Ovary (tissue), 10 donors: ENCODE measurements at places on chromosomes 13 and 19. TPM values are rescaled to one million over a fixed set of nuclear protein-coding genes. Genes with fewer than 3 reads are reported as not detected.

- no peak for DNase-seq
These were observed 20.0 kb downstream of the CILP2 start for GRCh38 chr19:19558055-19558454.

ZNF266 gene
- 24.3 TPM for total RNA-seq

EBI3 gene
- not detected for total RNA-seq

DNA sequence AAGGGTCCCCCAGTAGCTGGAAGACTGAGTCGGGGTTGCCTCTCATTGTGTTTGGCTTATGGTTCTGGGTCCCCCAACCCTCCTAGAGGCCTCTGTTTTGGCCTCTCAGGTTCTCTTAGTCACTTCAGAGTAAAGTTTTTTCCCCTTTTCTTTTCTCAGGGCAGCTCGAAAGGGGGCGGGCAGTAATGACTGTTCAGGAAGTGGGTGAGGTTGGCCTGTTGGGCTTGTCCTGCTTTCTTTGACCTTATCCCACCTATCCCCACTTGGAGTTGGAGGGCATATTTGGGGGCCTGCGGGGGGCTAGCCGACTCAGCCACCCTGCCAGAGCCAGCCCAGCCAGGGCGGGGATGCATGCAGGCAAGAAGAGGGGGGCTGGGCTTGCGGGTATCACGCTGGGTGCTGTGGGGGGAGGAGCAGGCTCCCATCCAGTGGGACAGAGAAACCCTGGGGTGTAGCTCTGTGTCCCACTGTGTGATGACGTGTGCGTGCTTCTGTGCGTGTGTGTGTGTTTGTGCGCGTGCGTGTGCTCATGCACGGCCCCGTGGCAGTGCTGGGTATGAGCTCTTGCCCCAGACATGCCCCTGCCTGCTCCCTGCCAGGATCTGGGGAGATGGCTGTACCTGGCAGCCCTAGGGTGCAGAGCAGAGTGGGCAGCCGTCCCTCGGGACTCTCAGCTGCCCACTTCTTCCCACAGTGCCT, 1.4 kb downstream of the CIC start:
- peak; percentile 74 for DNase-seq

DNA sequence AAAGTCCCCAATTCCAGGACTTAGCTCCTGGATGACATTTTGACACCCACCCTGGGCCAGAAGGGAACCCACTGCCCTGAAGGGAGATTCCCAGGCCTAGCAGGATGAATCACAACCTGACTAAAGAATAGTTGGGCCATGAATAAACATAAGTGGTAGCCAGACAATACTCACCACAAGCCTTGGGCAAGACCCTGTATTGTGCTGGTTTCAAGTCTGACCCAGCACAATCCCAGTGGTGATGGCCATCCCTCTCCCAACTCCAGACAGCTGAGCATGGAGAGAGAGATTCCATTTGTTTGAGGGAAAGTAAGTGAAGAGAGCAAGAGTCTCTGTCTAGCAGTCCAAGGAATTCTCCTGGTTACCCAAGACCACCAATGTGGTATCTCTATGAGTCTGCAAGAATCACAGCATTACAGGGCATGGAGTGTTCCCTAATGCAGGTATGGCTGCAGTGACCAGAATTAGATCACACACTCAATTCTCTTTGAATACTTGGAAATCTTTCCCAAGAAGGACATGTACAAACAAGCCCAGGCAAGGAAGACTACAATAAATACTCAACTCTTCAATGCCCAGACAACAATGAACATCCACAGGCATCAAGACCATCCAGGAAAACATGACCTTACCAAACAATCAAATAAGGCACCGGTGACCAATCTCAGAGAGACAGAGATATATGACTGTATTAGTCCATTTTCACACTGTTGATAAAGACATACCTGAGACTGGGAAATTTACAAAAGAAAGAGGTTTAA, 158.0 kb downstream of the VWA8 start:
- DNase-seq: no peak

GRCh38 chr19:6687114-6687513, 17.2 kb upstream of the TNFSF14 start:
- no peak for DNase-seq

KLK12 gene
- not detected for total RNA-seq

ZNF844 gene
- total RNA-seq: 16.8 TPM

NR1H2 gene
- total RNA-seq: 67.2 TPM

DNA sequence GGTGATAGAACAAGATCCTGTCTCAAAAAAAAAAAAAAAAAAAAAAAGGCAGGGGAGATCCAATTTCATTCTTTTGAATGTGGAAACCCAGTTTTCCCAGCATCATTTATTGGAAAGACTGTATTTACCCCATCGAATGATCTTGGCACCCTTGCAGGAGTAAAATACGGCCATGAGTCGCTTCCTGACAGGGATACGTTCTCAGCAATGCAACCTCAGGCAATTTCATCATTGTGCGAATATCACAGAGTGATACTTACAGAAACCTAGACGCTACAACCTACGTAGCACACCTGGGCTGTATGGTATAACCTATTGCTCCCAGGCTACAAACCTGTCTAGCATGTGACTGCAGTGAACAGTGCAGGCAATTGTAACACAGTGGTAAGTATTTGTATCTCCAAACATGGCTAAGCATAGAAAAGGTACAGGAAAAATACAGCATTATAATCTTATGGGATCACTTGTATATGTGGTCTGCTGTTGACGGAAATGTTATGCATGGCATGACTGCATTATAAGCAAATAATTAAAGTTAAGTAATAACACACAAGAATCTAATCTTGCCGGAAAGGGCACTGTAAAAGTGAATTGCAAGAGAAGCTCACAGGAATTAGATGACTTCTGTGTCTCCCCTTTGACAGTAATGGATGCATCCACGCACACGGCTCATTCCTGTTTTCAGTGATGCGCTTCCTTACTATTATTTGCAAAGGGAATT, 24.1 kb downstream of the RFX2 start:
- DNase-seq: no peak

DNA sequence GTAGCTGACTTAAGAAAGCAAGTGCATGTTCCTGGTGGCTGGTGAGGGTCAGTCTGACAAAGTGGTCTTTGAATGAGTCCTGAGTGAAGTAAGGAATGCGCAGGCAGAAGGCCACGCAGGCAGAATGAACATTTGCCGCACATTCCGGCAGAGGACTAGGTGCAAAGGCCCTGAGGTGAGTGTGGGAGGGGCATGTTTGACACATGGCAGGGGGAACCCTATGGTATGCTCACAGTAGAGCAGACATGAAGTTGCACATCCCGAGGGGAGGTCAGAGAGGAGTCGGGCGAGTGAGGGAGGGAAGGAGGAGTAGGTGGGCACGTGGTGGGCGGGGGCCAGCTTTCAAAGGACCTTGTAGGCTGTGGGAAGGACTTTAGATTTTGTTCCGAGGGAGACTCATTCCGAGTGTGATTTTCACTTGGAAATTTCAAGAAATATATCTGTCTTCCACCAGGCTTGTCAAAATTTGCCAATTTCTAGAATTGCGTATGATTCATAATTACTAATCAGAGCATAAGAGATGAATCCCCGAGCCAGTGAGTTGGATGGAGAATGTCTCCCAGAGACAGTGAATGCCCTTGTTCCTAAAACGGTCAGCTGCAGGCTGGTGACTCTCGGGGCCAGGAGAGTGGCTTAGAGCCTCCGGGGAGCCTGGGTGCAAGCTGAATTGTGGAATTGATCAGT, 40.3 kb downstream of the ERICH6B start:
- no peak for DNase-seq

- DNase-seq: no peak
These were observed 186.9 kb upstream of the STARD13 start for GRCh38 chr13:33472446-33472845.

- no peak for DNase-seq
These were observed 717.3 kb downstream of the DACH1 start for GRCh38 chr13:71149498-71150363.

GRCh38 chr19:34639491-34640085, 37.4 kb downstream of the SCGB2B2 start:
- no peak for DNase-seq

DNA sequence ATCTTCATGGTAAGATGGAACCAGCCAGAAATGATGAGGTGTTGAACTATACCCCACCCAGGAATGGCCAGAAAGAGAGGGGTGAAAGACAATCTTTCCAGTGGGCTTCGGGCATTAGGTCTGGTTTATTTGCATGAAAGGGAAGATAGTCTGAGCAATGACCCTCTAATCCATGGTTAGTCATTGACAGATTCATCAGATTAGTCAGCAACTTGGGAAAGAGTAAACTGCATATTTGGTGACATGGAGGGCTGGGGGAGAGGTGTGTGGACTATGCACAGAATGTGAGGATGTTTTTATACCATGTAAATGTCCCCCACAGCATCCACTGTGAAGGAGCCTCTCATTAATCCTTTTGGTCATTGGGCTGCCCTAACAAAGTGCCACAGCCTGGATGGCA, 30.1 kb upstream of the USP12 start:
- DNase-seq: no peak

DLL3 gene
- total RNA-seq: 0.33 TPM

- no peak for DNase-seq
These were observed 150.1 kb downstream of the SHISA2 start for GRCh38 chr13:25901460-25902376.

SRRM5 gene
- 0.10 TPM for total RNA-seq

DNA sequence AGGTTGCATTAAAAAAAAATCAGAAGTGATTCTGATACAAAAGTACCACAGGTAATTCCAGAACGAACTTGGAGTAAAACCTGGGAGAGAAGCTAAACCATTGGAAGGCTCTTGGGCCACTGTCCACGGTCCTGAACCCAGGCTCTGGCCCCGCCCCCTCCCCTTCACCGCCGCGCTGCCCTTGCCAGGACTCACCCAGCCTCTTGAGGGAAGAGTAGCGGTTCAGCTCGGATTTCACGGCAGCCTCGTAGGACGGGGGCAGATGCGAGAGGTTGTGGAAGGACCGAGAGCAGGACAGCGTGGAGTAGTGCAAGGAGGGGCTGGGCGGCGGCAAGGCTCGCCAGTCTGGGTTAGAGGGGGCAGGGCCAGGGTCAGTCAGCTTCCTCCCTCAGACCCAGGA, 5.7 kb downstream of the SHISA7 start:
- DNase-seq: peak; percentile 46

DNA sequence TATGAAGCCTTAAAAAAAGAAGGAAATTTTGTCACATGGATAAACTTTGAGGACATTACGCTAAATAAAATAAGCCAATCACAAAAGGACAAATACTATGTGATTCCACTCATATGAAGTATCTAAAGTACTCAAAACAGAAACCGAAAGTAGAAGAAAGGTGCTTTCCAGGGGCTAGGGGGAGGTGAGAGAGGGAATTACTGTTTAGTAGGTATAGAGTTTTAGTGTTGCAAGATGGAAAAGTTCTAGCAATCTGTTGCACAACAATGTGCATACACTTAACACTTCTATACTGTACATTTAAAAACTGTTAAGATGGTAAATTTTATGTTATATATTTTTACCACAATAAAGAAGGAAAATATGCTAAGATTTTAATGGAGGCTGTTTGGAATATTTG, 83.0 kb downstream of the POLR1D start:
- DNase-seq: no peak

F10 gene
- 21.6 TPM for total RNA-seq

- no peak for DNase-seq
These were observed 484.2 kb upstream of the SLITRK1 start for GRCh38 chr13:84366506-84366905.

DNA sequence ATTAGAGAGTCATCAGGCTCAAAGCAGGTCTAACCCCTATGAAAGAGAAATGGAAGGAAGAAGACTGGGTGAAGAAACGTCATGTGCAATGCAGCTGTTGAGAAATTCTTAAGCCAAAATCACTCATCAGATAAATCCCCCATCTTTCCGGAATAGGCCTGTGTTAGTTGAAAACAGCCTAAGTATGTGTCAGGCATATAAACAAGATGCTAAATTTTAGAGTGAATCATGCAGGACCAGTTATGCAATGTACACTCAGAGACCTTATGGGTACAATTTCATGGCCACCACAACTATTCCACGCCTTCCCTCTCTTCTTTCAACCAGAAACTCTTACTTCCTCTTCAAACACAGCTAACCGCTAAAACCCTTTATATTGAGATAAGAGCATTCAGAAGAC, 717.7 kb upstream of the ATXN8OS start:
- DNase-seq: no peak

GRCh38 chr19:4639531-4640246, 373 bp downstream of the TNFAIP8L1 start:
- peak; percentile 76 for DNase-seq

- DNase-seq: no peak
These were observed 4.7 kb downstream of the EEF2 start for GRCh38 chr19:3980353-3981251.

- no peak for DNase-seq
These were observed 7.2 kb downstream of the PNPLA6 start for GRCh38 chr19:7542556-7543348.

ZNF549 gene
- total RNA-seq: 10.1 TPM

DNA sequence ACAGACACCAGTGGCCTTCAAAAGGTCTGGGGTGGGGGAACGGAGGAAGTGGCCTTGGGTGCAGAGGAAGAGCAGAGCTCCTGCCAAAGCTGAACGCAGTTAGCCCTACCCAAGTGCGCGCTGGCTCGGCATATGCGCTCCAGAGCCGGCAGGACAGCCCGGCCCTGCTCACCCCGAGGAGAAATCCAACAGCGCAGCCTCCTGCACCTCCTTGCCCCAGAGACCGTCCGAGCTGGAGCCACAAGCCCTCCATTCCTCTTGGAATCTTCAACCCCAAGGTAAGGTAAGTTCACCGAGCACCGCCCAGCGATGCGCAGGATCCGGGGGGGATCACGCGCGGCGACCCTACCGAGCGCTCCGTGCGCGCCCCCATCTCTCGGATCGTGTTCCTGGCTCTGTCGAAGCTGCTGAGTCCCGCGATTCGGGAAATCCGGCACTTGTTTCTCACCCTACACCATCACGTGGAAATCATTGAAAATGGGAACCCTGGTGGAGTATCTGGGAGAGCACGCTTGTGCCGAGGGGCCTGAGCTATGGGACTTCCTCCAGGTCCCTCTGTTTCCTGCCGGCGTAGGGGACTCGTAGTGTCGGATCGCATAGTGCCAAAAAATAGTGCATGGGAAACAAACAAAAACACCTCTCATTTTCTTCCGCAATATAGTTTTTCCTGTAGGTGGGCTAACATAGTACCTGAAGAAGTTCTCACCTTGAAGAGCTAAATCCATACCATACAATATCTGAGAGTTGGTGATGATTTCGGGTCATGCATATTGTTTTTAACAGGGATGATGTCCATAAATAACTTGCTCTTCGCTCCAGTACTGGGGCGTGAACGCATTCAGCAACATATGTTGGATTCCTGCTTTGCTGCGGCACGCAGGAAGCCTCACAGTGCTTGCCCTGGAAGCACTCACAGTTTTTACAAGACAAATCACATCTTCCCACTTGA, 9.3 kb downstream of the PDX1 start:
- DNase-seq: no peak

GRCh38 chr13:97307882-97308624, 85.9 kb downstream of the MBNL2 start:
- DNase-seq: no peak

ADGRE3 gene
- not detected for total RNA-seq
